ENCODE measurements at places on chromosomes 5 and 9.

- no peak for DNase-seq
These were observed 109.2 kb upstream of the SHB start for GRCh38 chr9:38178237-38178636.

GRCh38 chr5:147554261-147554817 lies 44.5 kb upstream of the DPYSL3 start:
- DNase-seq: no peak

- DNase-seq: no peak
These were observed 6.8 kb upstream of the TOR2A start for GRCh38 chr9:127741831-127742434.

DNA sequence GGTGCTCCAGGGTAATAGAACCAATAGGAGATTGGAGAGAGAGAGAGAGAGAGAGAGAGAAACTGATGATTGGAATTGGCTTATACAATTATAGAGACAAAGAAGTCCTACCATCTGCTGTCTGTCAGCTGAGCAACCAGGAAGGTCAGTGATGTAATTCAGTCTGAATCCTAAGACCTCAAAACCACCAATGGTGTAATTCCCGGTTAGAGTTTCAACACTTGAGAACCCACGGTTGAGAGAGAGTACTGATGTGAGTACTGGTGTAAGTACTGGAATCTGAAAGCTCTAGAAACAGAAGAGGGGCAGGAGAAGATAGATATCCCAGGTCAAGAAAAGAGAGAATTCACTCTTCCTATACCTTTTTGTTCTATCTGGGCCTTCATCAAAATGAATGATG lies 775.8 kb downstream of the EFNA5 start:
- DNase-seq: no peak

DNA sequence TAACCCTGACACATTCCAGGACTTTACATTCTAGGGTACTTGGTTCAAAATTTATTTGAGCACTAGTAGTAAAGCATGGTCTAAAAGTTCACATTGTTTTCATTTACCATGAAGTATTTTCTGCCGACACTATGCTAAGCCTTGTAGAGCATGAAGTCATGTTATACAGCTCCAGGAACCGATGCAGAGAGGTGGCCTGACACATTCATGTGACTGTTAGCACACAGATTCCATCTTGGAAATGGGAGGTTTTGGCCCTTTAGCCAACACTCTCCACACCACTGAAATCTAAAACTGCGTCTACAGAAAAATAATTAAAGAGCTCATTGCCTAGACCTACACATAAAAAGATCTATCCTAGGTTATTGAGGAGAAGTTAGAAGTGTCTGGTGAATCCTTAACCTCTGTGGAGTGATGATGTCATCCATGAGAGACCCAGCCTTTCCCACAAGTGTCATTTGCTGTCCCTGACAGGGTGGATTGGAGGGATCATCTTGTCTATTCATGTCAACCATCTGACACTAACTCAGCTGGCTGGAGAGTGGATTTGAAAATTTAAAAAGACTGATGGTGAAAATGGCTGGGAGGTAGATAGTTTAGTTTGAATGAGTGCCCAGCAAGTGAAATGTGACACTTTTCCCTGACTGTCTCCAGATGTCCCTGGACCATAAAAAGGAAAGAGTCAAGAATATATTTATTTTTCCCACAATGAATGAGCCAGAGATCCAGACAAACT lies 1.3 kb downstream of the RANBP3L start:
- no peak for DNase-seq

DNA sequence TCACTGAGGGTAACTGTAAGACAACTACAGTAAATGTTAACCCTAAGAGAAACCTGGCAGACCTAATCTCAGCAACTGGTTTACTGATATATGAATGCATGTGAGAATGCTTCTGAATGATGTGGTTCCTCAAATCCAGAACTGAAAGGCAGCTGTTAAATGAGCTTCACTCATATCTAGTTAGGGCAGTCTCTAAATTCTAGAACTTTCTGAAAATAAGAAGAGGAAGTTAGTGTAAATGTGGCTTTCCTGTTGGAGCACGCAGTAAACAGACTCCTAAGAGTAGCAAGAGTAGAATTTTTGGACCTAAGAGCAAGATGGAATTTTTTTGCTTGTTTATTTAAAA lies 117.9 kb upstream of the KCNN2 start:
- DNase-seq: no peak

DNA sequence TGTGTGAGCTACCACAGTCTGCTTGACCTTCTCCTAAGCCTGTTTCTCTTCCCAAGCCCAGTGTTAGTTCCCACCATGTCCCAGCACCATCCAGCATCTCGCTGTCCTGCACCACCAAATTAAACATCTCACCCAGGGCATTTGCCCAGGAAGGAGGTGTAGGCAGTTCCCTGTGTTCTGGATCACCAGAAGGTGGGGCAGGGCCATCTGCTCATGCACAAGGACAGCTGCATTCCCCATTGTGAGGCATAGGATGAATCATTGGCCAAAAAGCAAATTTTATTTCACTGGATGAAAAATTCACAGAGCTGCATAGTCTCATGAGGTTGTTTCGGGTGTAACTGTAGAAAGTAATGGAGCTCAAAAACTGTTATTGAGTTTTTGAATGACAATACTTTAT lies 89.5 kb upstream of the GRIA1 start:
- no peak for DNase-seq

GRCh38 chr5:45411971-45412612 lies 284.1 kb downstream of the HCN1 start:
- no peak for DNase-seq

- DNase-seq: no peak
These were observed 41.1 kb downstream of the NSUN2 start for GRCh38 chr5:6591671-6592288.

- DNase-seq: no peak
These were observed 231.0 kb downstream of the FRMD3 start for GRCh38 chr9:83307066-83307724.

DNA sequence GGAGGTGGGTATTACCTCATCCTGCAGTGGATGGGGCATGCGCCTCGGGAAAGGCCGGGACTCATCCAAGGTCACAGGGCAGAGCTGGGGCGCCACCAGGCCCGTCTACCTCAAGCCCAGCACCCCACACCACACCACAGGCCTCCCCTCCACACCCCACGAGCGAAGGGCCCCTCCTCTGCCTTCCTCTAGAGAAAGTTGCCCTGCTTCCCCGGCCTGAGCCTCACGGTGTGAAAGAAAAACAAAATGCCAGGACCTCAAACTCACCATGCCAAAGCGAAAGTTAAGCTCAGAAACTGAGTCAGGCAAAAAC lies 161.1 kb downstream of the COL23A1 start:
- no peak for DNase-seq

- no peak for DNase-seq
These were observed 262.5 kb downstream of the ELAVL2 start for GRCh38 chr9:23563517-23563916.

- DNase-seq: no peak
These were observed 75.9 kb downstream of the COL27A1 start for GRCh38 chr9:114231273-114231672.

- DNase-seq: no peak
These were observed 42.9 kb upstream of the SPTLC1 start for GRCh38 chr9:92158097-92158601.

DNA sequence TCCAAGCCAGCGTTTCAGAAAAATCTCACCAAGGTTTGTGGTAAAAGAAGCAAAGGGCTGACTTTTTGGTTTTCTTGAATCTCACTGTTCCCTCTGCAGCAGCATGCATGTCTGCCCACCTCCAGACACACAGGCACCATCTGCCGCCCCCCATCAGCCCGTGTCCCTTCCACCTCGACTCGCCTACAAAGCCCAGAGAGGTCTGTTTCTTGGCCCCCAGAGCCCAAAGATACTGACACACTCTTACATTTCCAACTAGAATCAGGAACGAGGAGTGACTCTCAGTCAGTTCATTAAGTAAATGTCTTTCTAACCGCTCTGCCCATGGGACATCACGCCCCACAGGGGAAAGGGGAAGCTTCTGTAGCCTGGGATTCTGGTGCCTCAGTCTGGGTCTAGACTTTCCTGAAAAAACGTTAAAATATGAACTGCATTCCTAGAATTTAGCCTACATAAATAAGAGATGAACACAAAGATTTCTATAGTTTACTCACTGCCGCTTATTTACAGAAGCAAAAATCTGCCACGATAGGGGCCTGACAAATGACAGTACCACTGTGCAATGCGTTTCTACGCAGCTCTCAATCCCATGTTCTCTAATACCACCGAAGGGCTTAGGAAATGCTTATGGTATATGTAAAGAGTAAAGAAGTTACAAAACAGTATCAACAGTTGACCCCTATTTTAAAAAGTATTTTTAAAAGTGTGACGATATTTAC lies 4.1 kb downstream of the IL4 start:
- DNase-seq: no peak

GRCh38 chr5:136087961-136088871 lies 44.4 kb upstream of the SMAD5 start:
- no peak for DNase-seq

DNA sequence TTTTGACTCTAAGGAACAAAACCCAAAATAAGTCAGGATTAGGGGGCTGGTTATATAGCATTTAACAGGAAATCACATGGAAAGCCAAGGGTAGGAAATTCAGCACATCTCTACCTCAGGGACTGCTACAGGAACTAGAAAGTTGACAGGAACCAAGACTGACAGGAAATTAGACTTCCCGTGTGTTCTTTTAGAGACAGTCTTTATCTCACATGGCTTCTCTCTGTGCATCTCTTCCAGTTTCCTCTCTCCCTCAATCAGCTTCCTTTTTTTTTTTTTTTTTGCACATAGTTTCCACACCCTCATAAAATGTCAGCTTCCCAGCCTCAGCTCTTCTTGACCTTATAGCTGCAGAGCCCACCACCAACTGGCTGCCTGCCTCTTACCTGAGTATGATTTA lies 4.8 kb downstream of the RECK start:
- DNase-seq: no peak

DNA sequence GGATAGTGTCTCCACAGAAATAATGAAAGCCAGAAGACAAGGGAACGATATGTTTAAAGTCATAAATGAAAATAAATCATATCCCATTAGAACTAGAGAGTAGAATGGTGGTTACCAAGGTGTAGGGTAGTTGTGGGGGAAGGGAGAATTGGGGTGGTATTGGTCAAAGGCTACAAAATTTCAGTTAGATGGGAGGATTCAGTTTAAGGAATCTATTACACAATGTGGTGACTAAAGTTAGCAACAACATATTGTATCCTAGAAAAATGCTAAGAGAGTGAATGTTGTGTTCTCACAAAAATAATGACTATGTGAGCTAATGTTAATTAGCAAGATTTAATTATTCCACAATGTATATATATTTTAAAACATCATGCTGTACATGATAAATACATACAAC lies 27.8 kb upstream of the LARP1 start:
- no peak for DNase-seq

DNA sequence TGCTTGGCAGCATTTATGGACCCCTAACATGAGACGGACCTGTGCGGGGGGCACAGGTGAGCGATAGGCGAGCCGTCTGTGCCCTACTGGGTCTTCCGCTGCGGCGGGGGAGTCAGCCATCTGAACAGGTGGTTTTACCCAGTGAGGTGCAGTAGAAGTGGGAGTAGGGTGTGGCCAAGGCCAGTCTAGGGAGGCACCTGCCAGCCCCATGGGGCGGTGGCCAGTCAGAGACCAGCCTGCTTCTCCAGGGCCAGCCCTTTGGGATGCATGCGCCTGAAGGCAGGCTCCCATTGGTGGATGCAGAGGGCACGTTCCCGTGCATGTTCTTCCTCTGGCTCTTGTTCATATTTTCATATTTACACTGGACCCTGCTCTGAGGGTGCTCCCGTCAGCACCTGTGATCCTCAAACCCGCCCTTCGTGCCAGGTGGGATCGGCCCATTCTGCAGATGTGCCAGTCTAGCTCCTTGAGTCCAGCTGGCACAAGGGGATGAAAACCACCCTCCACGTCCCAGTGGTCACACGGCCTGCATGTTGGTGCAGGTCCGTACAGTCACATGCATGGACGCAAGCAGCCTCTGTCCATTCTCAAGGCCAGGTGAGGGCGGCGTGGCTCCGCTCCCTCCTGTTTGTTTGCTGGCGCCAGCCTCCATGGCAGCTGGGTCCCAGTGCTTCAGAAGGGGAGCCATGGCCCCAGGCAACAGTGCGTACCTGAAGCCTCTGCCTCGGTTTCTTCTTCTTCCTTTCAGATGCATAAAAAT lies 9.0 kb downstream of the COL5A1 start:
- no peak for DNase-seq

DNA sequence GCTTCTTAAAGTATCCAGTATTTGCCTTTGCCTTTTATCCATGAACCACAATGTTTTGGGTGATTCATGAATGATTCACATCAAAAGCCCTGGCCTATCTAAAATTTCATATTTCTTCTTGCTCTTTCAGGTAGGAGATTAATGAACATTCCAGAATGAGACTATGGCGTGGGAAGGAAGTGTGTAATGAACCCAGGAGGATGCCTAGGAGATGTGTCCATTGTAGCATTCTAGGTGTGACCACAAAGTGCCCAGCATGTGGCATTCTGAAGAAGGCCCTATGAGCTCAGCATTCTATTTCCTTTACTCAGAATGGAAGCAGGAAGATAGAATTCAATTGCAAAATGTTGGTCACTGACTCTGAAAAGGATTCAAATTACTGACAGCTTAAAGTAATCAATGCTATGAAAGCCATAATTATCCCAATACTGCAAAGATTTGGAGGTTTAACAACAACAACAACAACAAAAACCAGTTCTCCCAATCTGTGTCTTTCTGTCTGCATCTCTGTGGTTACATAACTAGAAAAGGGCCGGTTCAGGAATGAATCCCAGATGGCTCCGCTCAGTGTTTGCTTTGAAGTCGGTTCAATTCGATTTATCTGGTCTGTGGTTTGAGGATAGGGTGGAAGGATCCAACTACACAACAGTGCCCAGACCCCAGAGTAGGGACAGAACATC lies 126.7 kb downstream of the FOXD1 start:
- DNase-seq: no peak

DNA sequence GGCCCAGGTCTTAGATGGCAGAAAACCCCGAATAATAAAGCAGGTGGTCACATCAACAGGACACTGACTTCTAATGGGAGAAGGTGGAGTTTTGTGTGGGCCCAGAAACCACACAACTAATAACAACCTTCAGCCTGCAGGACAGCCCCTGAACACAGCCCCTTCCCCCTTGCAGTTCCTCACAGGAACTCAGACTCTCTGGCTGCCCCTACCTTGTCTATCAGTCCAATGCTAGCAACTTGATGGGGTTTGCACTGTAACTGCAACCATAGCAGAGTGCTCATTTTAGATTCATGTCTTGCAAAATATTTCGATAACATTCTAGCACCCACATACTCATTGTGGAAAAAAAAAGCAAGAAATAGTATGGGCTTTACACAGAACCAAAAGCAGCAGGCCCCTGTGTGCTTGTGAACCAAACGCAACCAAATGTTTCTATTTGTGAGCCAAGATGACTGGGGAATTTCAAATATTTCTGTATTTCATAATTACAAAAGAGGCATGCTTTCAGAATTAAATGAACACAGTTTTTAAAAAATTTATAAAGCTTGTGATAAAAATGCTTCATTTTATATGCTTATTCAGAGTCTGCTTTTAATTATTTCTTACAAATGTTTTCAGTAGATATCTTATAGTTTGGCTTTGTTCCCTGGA lies 62.7 kb upstream of the PDE4D start:
- DNase-seq: no peak

DNA sequence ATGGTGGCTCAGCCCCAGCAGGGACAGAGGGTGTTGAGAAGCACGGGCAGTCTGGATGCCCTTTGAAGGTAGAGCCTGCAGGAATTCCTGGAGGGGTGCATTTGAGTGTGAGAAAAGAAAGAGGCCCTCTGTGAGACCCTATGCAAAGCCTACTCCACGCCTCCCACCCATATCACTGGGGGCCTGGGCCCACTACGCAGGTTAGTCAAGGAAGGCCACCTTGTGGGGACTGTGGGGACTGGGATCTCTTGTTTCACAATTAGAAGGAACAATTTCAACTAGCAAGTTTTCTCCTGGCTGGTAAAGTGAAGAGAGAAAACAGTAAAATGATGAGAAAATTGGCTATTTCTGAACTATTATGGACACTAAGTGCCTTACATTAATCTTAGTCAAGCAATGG lies 486.2 kb upstream of the DAP start:
- DNase-seq: no peak
